Stimulated activated CD8-positive, alpha-beta memory T cell treated with anti-CD3 and anti-CD28 coated beads, Interleukin-7, amount 100 ng/mL, for 1 hour (primary cell): ENCODE measurements at places on chromosomes 12 and 14.

DNA sequence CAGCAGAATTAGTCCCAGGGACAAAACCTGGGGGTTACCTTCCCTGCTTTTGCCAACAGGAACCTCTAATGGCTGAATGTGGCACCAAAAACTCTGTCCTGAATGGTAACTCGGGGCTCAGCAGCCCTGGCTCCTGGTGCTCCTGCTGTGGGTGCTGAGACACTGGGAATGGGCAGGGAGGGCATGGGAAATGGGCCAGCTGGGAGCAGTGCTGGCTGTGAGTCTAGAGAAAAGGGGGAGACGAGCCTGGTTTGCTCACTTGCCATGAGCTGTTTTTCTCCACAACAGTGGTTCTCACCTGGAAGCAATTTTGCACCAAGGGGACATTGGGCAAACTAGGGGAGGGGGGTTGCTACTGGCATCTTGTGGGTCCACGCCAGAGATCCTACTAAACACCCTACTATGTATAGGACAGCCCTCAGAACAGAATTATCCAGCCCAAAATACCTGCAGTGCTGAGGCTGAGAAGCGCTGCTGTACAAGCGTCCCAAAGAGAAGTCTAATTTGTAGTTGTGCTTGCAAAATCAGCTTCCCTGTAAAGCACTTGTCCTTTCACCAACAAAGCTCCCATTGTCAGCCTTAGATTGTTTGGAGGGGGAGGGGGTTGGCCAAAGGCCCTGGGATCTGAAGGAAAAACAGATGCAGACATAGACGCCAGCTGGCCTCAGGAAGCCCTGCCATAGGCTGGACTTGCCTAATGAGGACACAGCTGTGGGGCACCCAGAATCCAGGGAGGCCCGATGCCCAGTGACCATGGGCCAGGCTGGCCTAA, 3.6 kb downstream of the LRRC74A start:
- no peak for DNase-seq

DNA sequence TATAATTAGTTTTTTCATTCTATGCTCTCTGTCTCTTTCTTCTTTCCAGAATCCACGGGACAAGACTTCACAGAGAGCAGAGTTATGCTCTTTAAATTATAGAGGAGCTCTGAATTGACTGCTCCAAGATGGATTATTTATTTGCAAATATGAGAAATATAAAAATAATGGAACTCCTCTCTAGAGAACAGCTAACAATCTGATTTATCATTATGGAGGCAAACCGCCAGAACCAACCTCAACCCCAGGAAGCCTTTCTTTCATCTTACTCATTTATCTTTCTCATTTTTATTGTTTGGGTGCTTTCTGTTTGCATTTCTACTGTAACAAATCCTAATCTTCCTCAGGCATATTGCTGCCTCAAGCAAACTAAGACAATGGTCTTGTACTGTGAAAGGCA, 216.5 kb downstream of the C12orf50 start:
- no peak for DNase-seq

DNA sequence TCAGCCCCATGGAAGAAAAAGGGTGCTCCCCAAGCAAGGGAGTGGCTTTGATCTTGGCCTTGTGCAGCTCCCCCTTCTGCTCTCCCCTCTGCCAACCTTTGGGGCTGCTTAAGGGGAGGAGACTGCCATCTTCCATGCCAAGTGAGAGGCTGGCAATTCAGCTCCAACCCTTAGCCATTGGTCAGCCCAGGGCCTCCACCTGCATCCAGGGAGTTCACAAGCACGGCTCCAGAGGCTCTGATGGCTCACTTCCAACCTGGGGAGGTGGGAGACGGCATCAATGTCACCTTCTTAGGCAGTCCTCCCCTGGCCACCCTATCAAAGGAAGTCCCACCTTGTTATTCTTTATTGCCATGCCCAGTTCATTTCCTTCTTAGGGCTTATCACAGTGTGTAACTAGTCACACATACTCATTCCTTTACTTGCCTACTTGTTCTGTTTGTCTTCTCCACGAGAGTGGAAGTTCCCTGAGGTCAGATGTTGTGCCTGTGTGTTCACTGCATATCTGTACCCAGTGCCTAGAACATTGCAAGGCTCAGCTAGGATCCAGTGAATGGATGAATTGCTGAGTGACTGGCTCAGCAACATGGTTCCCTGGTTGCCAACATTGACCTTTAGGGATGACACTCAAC, 5.0 kb downstream of the HDAC7 start:
- no peak for DNase-seq

DNA sequence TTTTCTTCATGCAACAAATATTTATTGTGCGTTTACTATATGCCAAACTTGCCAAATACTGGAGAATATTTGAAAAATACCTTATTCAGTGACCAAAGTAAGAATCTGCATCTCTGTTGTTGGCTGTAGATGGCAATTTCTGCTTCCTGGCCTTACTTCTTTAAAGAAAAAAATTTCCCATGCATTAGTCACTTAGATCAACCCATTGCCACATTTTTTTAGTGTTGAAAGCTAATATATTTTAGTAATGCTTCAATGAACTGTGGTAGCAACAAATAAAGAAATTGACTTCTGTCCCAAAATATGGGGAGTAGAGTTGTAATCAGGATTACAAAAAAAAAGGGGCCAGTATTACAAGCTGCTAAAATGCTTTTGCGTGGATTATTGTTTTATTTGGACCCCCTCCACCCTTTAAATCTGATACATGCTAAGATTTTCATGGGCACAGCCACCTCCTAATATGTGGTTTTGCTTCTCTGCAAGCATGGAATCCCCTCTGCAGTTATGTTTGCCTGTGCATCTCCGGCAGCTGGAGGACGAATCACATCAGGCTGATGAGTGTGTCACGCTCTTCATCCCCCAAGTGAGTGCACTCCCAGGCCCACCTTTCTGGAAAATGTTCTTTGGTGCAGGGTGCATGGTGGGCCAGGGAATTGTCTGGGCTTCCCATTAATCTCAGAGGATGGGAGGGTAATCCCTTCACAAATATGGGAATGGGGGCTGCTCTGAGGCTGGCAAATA, 38.1 kb upstream of the PTCSC3 start:
- no peak for DNase-seq

DNA sequence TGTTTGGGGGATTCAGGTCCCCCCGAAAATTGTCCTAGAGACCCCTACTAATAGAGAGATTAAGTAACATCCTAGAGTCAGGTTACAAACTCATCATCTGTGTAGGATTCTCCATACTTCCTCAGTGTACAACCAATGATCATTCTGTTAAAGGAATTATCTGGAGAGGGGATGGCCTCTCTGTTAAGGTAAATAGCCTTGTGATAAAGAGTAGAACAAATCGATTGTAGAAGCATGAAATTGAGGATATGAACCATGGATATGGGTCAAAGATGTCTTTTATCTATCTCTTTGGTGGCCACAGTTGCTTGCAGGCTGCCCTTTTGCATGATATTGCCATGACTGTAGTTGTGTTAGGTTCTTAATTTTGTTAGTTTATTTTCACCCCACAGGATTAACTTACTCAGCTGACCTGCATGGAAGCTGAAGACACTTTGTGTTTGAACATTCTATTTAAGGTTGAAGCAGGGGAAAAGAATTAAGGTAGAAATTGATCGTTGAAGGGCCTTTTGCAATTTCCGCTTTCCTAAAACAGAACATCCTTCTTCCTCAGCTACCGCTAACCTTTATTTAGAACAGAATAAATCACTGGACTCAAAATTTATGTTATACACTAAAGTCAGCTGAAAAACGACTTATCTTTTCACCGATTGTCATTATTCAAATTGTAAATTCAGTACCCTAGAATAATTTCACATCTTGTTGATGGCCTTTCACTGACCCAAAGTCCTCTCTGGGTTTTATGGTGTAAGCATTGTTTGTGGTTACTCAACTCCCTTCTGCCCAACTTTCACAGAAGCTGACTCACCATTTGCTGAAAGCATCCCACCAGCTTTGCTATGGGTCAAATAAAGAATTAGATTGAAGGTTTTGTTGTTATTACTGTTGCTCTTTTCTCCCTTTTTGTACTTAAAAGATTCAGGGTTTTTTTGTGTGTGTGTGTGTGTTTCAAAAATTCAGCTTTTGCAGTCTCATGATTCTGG, 52.3 kb downstream of the IRAK3 start:
- no peak for DNase-seq

DNA sequence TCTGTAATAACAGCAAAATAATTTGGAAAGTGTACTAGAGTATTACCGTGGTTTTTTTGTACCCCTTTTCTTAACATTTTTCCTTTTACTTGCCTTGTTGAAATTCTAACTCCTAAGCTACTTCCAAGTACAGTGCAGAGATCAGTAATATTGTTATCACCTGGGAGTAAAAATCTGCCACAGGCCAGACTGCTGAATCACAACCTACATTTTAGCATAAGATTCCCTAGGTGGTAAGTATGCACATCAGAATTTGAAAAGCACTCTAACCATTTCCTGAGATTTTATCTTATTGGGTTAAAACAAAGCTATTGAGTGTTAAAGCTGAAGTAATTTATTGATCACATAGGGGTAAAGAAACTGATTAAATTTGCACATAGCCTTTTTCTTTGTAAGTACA, 55.2 kb upstream of the KCNH3 start:
- no peak for DNase-seq

DNA sequence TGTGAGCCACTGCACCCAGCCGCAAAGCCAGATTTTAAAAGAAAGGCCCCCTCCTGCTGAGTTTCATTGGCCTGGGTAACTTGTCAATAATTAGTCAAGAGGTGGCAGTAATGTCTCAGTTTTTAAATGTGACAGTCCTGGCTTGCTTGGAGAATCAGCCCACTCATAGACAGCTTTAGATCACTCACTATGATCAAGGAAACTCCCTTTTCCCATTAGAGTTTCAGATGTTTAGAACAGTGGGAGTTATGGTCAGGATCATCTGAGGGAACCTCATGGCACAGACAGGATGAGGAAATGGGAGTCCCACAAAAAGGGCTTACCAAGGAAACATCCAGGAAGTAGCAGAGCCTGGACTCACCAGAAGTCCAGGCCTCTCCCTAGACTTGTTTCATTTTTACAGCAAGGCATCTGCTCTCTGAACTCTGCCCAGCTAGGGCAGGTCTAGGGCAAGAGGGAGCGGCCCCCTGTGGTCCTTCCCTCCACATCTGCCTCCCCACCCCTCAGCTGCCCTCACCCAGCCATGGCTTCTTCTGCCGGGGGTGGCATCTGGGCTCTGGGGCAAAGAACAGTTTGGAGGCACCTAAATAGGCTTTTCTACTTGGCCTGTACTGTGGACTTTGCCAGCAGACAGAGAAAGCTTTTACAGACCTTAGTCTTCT, 11.2 kb downstream of the BCL2L14 start:
- DNase-seq = no peak

DNA sequence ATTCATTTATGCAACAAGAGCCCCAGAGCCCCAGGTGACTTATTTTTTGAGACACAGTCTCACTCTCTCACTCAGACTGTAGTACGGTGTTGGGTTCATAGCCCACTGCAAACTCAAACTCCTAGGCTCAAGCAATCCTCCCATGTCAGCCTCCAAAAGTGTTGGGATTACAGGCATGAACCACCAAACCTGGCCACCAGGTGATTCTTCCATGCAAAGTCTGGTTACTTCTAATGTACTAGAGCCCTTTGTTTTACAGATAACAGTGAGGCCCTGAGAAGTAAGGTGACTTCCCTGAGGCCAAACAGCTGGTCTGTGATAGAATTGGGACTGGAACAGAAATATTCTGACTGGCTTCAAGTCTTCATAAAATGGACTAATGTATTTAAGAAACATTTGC, 10.0 kb upstream of the KCNK10 start:
- DNase-seq = no peak

DNA sequence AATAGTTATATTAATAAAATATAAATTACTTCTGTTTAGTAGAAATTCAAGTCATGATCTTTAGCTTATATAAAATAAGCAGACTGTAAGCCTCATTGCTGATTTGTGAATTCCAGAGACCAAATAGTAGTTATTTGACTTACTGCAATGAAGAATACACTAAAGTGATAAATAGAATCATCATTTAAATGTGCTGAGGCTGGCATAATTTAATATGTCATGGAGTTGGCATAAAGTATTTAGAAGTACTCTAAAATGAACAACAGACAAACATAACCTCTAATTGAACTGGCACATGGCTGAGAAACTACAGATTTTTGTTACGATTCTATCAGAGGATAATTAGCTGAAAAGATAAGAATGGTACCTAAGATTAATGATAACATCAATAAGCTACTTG, 45.7 kb upstream of the TRHDE start:
- no peak for DNase-seq

- DNase-seq = no peak
Measured at GRCh38 chr12:104719700-104720338, 238.3 kb downstream of the SLC41A2 start.

- no peak for DNase-seq
Measured at GRCh38 chr14:54220071-54220703, 176.6 kb upstream of the CDKN3 start.

GRCh38 chr12:75130811-75131210, 78.8 kb downstream of the KCNC2 start:
- no peak for DNase-seq

- DNase-seq = no peak
Measured at GRCh38 chr12:101928556-101928955, 51.2 kb downstream of the DRAM1 start.

DNA sequence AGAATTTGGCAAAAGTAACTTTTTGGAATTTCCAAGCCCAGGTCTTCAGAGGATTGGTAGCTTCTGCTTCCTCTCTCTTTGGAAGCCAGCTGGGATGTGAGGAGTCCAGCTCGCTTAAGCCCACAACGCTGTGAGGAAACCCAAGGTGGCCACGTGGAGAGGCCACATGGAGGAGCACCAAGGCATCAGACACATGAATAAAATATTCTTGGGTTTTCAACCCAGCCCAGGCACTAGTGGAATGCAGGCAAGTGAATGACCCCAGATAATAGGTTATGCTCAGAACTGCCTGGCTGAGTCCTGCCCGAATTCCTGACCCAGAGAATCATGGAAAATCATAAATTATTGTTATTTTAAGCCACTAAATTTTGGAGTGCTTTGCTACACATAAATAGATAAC, 119.7 kb upstream of the PARP11 start:
- DNase-seq = no peak

- DNase-seq = no peak
Measured at GRCh38 chr14:94100847-94101246, 9.7 kb upstream of the IFI27 start.

GRCh38 chr12:65823513-65824375, 539 bp upstream of the HMGA2 start:
- no peak for DNase-seq

DNA sequence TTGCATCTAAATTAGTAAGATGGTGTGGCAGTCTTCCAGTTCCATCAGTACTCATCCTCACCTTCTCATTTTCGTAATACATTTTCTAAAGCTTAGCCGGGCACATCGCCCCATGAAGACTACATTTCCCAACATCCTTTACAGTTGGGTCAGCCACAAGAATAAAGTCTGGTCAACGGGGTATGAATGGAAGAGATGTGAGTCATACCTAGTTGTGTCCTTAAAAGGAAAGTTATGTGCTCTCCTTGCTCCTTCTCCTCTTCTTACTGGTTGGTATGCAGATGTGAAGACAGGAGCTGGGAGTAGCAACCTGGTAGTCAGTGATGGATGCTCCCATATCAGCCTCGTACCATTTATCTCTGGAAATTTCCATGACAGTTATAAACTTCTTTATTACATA, 35.9 kb upstream of the EGLN3 start:
- DNase-seq = no peak
